ENCODE measurements at places on chromosomes 7 and 10.

- DNase-seq: no peak
Observed at GRCh38 chr7:64999165-65000004, 7.1 kb downstream of the ERV3-1 start.

GRCh38 chr10:53952698-53953630 is 848.1 kb downstream of the PCDH15 start:
- DNase-seq: no peak

DNA sequence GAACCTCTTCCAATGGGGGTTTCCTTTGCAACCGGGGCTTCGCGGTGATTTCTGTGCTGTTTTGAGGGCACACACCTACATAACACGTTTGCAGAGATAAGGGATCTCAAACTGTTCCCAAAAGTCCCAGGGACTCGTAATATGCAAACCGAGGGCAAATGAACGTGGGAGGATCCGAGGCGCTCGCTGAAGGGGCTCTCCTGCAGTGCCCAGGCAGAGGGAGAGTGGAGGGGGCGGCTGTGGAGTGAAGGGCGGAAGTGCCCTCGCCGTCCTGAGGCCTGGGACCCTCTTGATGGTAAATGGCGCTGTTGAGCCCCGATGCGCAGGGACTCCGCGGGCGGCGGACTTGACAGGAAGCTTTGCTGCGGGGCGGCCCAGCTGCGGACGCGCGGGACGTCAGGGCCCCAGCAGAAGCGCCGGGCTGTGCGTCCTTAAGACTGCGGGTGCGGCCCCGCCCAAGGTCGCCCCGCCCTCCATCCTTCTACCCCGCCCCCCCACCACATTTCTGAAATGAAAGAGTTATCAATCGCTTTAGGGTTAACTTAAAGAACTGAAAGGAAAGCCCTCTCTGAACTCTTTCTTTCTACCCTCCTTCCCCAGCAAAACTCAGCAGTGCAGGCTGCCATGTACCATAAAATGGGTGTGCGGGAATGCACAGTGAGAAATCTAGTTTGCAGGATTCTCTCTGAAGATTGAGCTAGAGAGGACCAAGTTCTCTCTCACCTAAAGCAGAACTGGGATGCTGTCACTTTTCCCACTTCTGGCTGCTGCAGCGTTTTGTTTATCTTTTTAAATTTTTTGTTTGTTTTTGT is 151.8 kb upstream of the YAE1 start:
- peak; percentile 5 for DNase-seq

GRCh38 chr7:2245883-2246675 is 4.1 kb downstream of the NUDT1 start:
- no peak for DNase-seq

DNA sequence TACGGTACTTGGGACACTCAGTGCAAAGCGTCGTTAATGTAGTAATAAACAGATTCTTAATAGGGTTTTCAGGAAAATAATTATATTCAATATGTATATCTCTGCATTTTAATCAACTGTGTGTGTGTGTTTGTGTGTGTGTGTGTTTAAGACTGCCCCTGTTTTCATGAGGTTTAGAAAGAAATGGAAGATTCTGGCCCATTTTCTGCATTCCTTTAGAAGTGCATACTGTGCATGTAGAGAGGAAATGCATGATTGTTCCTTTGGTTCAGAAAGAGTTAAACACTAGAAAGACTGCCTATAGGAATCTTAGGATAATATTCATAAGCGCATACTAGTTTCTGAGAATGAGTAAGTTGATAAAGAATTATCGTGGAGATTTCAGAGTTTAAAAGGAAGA is 975 bp downstream of the CNTNAP2 start:
- no peak for DNase-seq
